Fibroblast of the aortic adventitia (primary cell): ENCODE measurements at places on chromosomes 12 and 14.

- no peak for DNase-seq
Observed at GRCh38 chr14:33480887-33481184, 470.0 kb downstream of the EGLN3 start.

DNA sequence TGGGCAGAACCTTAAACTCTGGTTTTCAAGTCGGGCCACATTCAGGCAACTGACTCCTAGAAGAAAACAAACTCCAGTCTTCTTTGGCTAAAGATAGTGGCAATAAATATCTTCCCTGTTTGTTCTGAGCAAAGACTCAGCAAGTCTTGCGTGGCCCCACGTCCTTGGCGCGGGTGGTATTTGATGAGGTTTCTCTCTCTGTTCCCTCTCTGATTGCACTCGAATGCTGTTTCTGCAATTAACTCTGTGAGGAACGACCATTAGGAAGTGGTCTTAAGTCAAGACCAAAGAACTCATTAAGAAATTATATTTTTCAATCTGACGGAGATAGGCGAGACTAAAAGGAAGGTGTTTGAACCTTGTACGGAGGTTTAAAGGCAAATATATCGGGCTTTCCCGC lies 177.6 kb downstream of the TMEM132C start:
- DNase-seq: no peak

- no peak for DNase-seq
Observed at GRCh38 chr14:60773558-60773957, 39.0 kb downstream of the MNAT1 start.

- no peak for DNase-seq
Observed at GRCh38 chr12:77788231-77789168, 42.2 kb upstream of the NAV3 start.

- no peak for DNase-seq
Observed at GRCh38 chr14:23021889-23022442, 12.0 kb upstream of the C14orf93 start.

DNA sequence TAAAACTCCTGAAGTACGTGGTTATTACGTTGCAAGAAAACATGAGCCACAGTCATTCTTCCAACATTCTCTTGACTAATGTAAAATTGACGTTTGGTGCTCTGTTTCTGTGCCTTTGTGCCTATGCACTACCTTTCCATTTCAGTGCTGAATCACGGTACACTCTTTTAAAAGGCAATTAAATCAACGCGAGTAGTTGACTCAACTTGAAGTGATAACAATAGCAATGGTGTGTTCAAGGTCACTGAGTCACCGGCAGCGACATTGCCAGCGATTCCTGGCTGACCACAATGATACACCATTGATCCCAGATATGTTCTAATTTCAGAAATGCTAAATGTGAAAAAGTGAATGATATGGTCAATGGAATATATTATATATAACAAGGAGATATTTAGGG lies 17.8 kb downstream of the AK7 start:
- peak; percentile 15 for DNase-seq

DNA sequence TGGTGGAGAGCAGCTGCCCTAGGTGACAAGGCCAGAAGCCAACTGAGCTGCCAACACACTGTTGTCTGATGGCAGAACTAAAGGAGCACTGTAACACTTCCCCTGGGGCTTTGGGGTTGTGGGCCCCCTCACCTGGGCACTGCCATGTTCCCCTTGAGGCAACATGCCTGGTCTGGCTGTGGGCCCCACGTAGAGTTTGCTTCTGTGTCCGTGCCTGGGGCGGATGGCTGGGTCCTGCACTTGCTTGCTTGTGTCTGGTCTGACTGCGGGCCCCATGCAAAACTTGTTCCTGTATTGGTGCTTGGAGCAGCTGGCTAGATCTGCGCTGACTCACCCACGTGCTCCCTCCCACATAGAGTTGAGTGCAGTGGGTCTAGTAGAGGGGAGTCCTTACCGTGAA lies 78.4 kb downstream of the MNAT1 start:
- no peak for DNase-seq
